ENCODE measurements at places on chromosomes 12 and 14.

DNA sequence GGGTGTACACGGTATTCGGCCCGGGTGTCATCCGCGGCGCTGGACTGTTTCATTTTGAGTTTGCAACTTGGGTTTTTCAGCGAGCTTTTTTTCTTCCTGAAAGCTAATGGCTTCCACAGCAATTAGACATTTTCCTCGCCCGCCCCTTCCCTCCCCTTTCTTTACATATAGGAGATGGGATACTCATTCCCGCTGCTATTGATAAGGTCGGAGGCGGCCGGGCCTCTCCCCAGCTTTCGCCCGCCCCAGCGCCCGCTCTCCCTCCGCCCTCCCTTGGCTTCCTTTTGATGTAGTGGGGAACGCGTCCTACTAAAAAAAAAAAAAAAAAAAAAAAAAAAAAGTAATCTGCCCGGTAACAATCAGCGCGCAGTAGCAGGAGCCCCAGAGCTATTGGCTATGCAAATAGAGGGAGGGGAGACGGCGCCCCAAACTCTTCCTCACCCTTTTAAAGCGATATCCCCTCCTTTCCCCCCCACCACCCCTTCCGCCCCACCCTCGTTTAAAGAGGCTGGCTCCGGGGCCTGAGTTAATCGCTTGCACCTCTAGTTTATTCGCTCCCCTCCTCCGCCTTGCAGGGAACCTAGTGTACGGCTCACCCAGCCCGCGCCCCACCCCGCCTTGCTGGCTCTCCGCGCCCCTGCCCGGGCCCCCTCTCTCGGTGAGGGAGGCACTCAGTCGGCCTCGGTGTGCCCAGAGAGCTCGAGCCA is 1.7 kb upstream of the CCND2 start:
- no peak for DNase-seq

DNA sequence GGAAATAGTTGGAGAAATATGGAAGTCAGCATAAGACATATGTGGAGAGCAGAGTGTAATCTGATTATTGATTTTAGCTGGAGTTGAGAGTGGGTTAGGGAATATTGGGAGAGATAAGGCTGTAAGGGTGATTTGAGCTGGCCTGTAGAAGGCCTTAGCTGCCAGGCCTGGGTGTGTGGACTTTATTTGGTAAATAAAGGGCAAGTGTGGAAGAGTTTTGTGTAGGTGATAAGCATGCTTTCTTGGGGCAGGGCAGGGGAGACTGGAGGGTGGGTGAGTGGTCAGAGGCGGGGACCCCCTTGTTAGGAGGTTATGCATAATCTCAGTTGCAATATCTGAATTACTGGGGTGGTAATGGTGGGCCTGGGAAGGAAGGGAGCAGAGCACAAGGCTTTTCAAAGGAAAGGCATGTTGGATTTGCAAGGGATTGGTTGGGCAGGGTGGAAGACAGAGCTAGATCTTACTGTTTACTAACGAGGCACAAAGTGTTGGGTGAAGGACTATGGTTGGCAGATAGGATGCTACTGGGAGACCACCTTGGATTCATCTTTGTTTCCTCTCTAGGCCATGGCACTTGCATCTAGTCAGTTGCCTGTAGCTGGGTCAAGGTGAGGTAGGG is 5.5 kb downstream of the KHNYN start:
- DNase-seq: no peak

DNA sequence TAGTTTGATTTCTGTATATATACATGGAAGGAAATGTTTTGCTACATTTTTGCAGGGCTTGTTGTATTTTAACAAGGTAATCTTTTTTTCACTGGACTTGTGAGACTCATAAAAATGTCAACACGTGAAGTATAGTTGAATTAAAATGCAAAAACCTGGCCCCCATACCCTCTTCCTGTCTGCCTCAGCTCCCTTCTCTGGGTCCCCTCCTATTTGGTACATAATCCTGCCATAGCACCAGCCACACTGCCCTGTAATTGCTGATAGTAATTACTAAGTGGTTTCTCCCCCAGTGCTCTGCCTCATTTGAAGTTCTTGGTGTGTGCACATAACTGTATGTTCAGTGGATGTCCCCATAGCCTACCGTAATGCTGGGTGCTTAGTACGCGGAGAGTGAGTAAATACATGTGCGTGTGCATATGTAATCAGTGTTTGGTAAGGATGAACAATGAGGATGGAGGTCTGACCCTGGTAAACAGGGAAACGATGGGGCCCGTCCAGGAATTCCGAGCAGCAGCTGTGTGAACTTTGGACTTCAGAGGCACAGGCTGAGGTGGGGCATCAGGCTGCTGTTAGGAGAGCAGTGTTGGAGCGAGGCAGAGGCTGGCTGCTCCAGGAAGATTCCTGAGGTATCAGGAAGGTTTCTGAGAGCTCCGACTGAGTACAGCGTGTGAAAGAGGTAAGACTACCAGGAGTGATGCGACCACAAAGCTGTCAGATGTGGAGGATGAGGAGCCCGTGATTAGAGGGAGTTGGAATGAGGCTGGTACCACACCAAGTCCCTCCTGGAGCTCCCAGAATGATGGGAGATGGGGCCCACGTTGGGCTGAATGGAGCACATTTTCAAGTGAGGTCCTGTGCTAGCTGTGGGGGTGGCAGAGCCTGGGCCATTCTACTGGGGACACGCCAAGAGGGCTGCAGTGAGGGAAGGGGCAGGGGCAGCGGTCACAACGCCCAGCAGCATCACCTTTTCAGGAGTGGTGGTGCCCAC is 106.8 kb downstream of the PELI2 start:
- DNase-seq: no peak

DNA sequence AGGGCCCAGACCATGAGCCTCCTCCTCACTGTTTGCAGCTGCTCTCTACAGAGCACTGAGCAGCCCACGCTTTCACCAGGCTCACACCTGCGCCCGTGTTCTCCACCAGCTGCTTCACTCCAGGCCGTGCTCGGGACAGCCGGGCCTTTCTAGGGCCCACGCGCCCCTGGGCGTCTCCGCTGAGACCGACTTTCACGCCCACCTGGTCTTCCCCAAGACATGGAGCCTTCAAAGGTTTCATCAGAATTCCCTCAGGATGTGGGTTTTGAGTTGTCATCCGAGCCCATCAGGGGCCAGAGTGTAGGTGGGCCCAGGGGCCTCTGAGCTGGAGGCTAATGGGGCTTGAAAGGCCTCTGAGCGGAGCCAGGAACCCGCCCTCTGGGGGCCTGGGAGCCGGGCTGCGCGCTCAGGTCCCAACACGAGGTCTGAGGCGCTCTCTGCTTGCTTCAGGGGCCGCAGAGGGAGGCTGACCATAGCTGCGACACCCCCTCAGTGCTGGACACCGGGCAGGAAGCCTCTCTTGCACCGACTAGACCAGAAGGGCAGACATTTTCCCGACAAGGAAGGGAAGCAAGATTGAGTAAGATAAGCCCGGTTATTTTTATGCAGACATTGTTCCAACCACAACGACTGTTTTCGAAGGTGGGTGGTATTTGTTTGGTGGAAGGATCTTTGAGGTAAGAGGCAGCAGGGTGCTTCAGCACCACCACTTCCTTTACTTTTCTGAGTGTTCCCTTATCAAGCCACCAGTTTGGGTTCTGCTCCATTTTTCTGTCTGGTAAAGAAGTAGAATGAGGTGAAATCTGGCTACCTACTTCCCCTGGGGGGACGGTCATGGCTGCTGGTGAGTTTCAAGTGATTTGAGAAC is 125.0 kb upstream of the FUT8 start:
- DNase-seq: no peak

DNA sequence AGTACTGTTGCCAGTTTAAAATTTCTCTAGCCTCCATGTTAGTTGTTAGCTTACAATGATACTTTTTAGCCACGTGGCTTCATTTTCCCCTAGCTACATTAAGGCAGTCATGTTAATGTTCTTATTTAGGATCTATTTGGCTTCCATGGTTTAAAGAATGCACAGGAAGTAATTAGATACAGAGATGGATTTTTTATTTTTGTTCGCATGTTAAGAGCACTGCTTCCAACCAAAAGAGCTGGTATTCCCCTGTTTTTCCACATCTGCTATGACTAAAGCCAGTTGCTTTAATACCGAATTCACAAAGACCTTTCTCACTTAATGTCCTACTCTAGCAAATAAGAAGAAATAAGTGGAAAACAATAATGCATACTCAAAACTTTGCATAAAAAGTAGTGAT is 45.1 kb downstream of the PRORP start:
- DNase-seq: no peak

DNA sequence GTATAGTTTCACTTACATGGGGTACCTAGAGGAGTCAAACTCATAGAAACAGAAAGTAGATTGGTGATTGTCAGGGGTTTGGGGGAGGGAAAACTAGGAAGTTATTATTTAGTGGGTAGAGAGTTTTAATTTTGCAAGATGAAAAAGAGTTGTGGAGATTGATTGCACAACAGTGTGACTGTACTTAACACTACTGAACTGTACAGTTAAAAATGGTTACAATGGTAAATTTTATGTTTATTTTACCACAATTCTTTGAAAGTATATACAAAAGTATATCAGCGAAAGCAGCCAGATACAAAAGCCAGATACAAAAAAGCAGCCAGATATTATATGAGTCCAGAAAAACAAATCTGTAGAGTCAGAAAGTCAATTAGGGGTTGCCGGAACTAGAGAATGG is 247.6 kb downstream of the IPO8 start:
- no peak for DNase-seq

DNA sequence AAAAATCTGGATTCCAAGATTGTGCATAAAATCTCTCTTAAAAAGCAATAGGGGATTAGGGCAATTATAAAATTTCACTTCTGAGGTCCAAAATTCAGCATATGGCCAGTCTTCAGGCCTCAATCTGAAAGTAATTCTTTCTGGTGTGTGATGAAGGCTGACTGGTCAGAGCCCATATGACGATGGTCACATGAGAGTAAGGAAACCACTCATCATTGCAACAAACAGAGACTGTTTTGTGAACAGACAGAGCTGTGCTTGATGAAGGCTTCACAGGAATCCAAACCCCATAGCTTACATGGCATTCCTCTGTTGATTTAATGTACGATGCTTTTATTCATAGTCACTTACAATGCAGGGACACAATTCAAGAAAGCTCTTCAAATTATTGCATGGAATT is 238.1 kb downstream of the APAF1 start:
- DNase-seq: no peak

- no peak for DNase-seq
These were observed 6.2 kb upstream of the ZDHHC17 start for GRCh38 chr12:76757694-76758093.

DNA sequence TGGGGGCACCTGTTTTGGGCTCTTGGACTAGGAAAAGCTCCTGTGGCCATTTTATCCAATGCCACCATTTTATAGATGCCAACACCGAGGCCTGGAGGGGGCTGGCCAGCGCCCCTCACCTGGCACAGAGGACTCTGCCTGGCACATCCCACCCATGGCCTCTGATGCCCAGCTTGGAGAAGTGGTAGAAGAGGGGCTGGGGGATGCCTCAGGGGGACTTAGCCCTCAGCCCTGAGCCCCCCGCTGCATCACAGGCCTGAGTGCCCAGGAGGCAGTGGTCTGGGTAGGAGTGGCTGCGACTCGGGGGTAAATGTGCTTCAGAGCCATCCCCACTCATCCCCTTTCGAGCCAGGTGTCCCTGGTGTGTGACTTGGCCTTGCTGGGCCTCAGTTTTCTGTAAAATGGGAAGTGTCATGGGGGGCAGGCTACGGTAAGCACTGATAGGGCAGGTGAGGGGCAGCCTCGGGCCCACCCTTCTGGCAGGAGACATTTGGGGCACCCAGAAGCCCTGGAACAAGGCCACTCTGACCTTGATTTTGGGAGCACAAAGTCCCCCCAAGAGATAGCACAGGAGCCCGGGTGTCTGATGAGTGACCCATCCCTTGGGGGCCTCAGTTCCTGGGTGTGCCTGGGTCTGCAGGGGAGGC is 22.5 kb downstream of the SH2B3 start:
- DNase-seq: no peak

- DNase-seq: no peak
These were observed 8.2 kb downstream of the ARHGEF40 start for GRCh38 chr14:21078287-21078686.

GRCh38 chr14:74945852-74946658 is 9.3 kb downstream of the PGF start:
- DNase-seq: no peak

DNA sequence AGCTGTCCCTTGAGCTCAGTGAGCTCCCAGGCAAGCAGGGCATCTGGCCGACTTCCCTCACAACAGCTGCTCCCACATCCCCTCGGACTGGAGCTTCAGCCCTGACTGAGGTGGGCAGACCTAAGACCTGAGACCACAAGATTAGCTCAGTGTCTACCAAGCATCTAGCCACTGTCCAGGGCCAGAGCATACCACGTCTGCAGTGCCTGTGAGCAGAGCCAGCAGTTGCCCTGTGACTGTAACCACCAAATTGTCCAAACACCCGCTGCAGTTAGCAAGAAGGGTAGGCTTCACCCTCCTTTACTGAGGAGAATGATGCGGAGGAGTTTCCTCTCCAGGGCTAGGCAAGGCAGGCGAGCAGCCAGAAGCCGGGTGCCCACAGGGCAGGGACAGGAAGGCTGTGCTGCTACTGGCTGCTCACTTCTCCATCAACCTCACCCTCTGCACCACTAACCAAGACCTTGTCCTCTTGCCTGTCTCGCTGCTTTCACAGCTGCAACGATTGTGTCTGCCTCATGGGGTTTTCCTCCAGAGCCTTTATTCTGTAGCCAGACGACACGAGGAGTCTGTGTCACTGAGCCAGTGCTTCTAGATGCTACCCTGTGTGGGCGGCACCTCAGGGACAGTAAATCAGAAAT is 53.9 kb downstream of the ANAPC7 start:
- DNase-seq: no peak

- DNase-seq: no peak
These were observed 16.7 kb downstream of the OSBPL8 start for GRCh38 chr12:76542908-76543307.

DNA sequence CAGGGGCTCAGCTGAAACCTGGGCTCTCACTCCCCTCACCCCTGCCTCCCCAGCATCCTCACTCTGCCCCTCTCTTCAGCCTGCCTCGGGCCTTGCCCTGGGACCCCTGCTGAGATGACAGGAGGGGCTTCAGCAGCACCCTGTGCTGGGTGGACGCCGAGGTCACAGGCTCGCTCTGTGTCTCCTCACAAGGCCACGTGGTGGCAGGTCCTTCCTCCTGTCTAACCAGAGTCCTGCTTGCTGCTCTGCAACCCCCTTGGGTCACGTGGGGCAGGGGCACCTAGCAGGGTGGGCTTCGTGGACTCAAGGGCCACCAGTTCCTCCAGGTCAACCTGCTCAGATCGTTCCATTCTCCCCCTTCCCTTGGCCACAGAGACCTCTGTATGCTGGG is 90.4 kb downstream of the TMEM121 start:
- DNase-seq: no peak

DNA sequence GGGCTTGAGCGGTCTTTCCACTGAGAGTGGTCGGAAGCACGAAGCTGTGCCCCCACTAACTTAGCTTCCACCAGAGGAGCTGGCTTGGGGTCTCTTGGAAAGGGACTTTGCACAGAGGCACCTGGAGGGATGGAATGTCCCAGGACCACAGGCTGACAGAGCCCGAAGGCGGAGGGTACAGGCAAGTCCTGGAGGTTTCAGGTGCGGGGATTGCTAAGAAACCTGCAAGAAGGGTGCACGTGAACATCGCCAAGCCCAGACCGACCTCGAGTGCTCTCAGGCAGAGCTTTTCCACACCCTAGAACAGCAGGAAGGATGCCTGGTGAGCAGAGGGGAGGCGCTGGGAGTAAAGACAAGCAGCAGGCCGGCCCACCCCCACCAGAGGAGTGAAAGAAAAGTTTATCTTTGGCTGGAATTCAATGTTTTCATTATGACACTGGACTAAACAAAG is 61.6 kb downstream of the SERPINA3 start:
- no peak for DNase-seq

- no peak for DNase-seq
These were observed 64.8 kb downstream of the DENND5B start for GRCh38 chr12:31526158-31526546.
